ENCODE measurements at places on chromosomes 6 and 20. TPM values are rescaled to one million over a fixed set of nuclear protein-coding genes. Genes with fewer than 3 reads are reported as not detected.

DNA sequence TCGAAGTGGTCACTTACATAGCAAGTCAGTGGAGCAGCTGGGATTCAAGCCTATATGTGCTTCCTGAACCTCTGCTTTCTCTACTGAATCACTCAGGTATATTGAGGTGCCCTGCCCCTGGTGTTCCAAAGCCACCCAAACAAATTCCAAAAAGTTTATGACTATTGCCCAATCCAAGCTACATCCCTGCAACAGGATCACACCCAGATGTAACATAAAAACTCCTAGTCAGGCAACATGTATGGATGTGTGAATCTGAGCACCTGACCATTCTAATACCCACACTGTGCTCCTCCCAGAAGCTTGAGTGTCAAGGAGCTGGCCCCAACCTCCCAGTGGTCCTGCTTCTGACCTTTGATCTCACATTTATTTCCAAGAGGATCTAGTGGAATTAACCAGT lies 39.5 kb upstream of the SIRPA start:
- H3K27me3 ChIP-seq = no peaks in the 10 kb centered on the region
- no peak overlapping the region for H3K4me3 ChIP-seq
- no peak for DNase-seq
- H3K4me1 ChIP-seq = peaks cover 7% of the 10 kb centered on the region
- no peaks in the 10 kb centered on the region for H3K36me3 ChIP-seq
- no peak overlapping the region for H3K27ac ChIP-seq

The LMBRD1 gene
- total RNA-seq = 24.9 TPM

- H3K4me3 ChIP-seq = no peak overlapping the region
- no peaks in the 10 kb centered on the region for H3K27me3 ChIP-seq
- no peaks in the 10 kb centered on the region for H3K36me3 ChIP-seq
- DNase-seq = no peak
- H3K4me1 ChIP-seq = peaks cover 9% of the 10 kb centered on the region
- peak overlapping the region; percentile 3 for H3K27ac ChIP-seq
Observed at GRCh38 chr6:111540681-111541025, 57.6 kb upstream of the REV3L start.

- H3K4me1 ChIP-seq = no peaks in the 10 kb centered on the region
- DNase-seq = peak; percentile 88
- H3K36me3 ChIP-seq = no peaks in the 10 kb centered on the region
- no peaks in the 10 kb centered on the region for H3K27me3 ChIP-seq
- no peak overlapping the region for H3K4me3 ChIP-seq
- no peak overlapping the region for H3K27ac ChIP-seq
Observed at GRCh38 chr6:141464490-141464889, 668.2 kb upstream of the GJE1 start.

The CD24 gene
- total RNA-seq = 19.0 TPM

DNA sequence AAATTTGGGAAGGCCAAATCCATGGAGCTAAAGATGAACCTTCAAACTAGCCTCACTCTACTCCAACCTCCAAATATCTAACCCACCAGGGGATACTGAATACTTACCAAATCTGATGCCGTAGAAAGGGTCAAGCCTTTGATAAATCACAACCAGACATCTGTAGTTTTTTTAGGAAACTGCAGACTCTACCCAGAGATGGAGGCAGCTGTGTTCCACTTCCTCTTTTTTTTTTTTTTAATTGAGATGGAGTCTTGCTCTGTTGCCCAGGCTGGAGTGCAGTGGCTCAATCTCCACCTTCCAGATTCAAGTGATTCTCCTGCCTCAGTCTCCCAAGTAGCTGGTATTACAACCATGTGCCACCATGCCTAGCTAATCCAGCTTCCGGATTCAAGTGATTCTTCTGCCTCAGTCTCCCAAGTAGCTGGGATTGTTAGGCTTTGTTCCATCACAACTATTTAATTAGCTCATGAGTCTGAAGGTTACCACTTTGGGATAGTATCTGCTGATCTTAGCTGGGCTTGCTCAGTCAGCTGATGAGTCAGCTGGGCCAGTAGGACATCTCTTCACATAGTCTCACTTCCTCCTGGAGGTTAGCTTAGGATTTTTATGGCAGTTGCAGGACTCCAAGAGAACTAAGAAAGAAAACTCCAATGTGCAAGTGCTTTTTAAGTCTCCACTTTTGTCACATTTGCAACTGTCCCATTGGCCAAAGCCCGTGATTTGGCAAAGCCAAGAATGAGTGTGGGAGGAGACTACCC lies 13.3 kb downstream of the FRK start:
- no peaks in the 10 kb centered on the region for H3K4me1 ChIP-seq
- H3K27me3 ChIP-seq = no peaks in the 10 kb centered on the region
- no peak overlapping the region for H3K27ac ChIP-seq
- no peak overlapping the region for H3K4me3 ChIP-seq
- H3K36me3 ChIP-seq = no peaks in the 10 kb centered on the region
- DNase-seq = peak; percentile 42

GRCh38 chr6:4138186-4138585 lies 2.8 kb upstream of the ECI2 start:
- peaks cover 9% of the 10 kb centered on the region for H3K4me1 ChIP-seq
- no peaks in the 10 kb centered on the region for H3K36me3 ChIP-seq

- H3K4me1 ChIP-seq = no peaks in the 10 kb centered on the region
- DNase-seq = no peak
- H3K36me3 ChIP-seq = no peaks in the 10 kb centered on the region
- H3K27me3 ChIP-seq = no peaks in the 10 kb centered on the region
Observed at GRCh38 chr6:134502614-134503549, 185.0 kb upstream of the SGK1 start.

The SLC17A2 gene
- not detected for total RNA-seq

GRCh38 chr6:132199343-132199742 lies 201.9 kb downstream of the MOXD1 start:
- H3K36me3 ChIP-seq = no peaks in the 10 kb centered on the region
- peak; percentile 90 for DNase-seq

The SOD2 gene
- total RNA-seq = 113 TPM

- no peak overlapping the region for H3K27ac ChIP-seq
- H3K36me3 ChIP-seq = peaks cover 30% of the 10 kb centered on the region
- H3K4me1 ChIP-seq = no peaks in the 10 kb centered on the region
- H3K27me3 ChIP-seq = no peaks in the 10 kb centered on the region
- no peak for DNase-seq
Observed at GRCh38 chr20:49868538-49868937, 46.8 kb downstream of the SPATA2 start.

- peaks cover 56% of the 10 kb centered on the region for H3K4me1 ChIP-seq
- H3K27ac ChIP-seq = peak overlapping the region; percentile 90
- peak; percentile 92 for DNase-seq
- no peaks in the 10 kb centered on the region for H3K27me3 ChIP-seq
- no peak overlapping the region for H3K4me3 ChIP-seq
Observed at GRCh38 chr6:168638468-168639271, 197.7 kb downstream of the SMOC2 start.

DNA sequence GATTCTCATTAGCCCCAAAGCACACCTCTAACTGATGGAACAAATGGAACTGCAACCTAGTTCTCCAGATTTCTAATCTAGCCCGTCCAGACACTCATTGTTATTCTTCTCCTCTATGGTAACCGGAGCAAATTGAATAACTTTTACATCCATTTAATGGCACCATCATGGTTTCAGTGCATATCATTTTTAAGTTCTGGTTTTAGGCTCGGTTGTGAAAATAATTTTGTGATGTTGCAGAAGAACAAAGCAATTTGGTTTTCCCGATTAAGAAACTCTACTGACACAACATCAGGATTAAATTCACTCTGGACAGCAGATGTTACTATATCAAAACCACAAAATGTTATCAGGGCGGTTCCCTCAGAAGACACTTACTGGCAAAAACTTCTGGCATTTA lies 42.5 kb upstream of the HBS1L start:
- H3K36me3 ChIP-seq = no peaks in the 10 kb centered on the region
- no peak overlapping the region for H3K27ac ChIP-seq
- H3K4me1 ChIP-seq = no peaks in the 10 kb centered on the region
- no peak overlapping the region for H3K4me3 ChIP-seq
- DNase-seq = no peak

The MAPK13 gene
- total RNA-seq = 2.3 TPM

GRCh38 chr6:130366107-130367005 lies 539 bp downstream of the TMEM200A start:
- H3K4me3 ChIP-seq = peak overlapping the region; percentile 82
- H3K27ac ChIP-seq = peak overlapping the region; percentile 75
- peaks cover 6% of the 10 kb centered on the region for H3K4me1 ChIP-seq

DNA sequence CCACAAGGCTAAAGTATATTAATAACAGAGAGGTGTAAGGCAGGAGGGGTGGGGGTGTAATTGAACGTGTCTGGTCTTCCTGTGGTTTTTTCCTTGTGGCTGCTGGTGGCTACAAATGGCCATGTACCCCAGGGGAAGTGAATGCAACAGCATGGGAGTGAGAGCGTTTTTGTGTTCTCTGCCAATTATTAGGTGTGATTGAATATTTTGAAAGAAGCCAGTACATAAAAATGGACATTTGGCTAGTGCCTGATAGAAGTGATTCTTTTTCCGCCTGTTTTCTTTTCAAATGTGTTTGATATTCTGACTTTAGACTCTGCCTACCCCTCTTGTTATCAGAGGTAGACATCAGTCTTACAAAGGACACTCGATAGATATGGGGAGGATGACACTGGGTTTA lies 141.3 kb downstream of the PRL start:
- no peaks in the 10 kb centered on the region for H3K4me1 ChIP-seq
- H3K36me3 ChIP-seq = no peaks in the 10 kb centered on the region
- no peaks in the 10 kb centered on the region for H3K27me3 ChIP-seq
- no peak overlapping the region for H3K4me3 ChIP-seq
- DNase-seq = no peak

GRCh38 chr20:63941282-63942081 lies 14.7 kb downstream of the UCKL1 start:
- no peaks in the 10 kb centered on the region for H3K27me3 ChIP-seq
- peak; percentile 33 for DNase-seq
- peak overlapping the region; percentile 35 for H3K27ac ChIP-seq
- H3K4me1 ChIP-seq = peaks cover 14% of the 10 kb centered on the region

DNA sequence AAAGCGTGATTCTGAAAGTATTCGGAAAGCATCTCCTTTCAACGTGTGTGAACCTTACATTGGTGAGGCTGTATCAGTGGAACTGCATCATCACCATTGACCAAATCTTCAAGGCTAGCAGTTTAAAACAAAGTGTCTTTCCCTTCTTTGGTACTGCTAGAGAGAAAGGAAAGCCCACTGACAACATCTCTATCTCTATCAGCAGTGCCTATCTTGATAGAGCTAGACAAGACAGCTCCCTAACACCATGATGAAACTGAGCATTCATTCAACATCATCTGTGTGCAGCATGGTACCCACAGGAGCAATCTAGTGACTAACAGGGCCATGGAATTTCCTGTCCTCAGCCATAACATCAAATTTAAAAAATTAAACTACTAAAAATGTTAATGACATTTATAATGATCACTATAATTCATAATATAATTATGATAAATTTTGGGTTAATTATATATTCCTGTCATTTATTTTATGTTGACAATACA lies 31.5 kb upstream of the EDN1 start:
- H3K4me1 ChIP-seq = no peaks in the 10 kb centered on the region
- no peak overlapping the region for H3K27ac ChIP-seq
- no peak overlapping the region for H3K4me3 ChIP-seq
- H3K27me3 ChIP-seq = no peaks in the 10 kb centered on the region
- H3K36me3 ChIP-seq = no peaks in the 10 kb centered on the region

The SAMD3 gene
- total RNA-seq = 0.71 TPM

DNA sequence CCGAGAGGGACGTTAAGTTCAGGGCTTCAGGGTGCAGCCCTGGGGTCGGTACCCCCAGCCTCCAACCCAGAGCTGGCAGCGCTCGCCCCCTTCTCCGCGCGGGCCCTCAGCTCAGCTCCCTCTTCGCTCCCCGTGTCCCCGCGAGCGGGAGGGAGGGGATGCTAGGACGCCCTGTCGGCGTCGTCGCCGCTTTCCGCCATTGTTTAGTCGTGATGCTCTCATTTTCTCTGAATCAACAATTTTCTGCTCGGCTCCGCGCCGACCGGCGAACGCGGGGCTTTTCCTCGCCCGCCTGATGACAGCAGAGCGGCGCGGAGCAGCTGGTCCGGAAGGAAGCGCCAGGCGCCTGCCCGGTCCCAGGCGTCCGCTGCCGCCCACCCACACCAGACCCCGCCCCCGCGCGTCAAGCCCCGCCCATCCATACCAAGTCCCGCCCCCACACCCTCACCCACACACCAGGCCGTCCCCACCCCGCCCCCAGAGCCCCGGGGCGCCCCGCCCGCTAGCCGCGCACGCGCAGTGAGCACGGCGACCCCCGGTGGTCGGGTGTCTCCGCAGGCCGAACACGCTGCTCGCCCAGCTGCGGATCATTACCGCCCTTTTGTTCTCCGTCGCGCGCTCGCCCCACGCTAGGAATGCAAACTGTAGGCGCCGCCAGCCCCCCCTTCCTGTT lies 50.1 kb upstream of the SLC32A1 start:
- H3K27me3 ChIP-seq = peaks cover 27% of the 10 kb centered on the region
- H3K4me1 ChIP-seq = peaks cover 14% of the 10 kb centered on the region
- DNase-seq = peak; percentile 67

GRCh38 chr6:160028487-160029275 lies 59.8 kb downstream of the IGF2R start:
- H3K36me3 ChIP-seq = peaks cover 61% of the 10 kb centered on the region
- H3K27ac ChIP-seq = peak overlapping the region; percentile 97
- H3K27me3 ChIP-seq = no peaks in the 10 kb centered on the region
- peaks cover 37% of the 10 kb centered on the region for H3K4me1 ChIP-seq
- DNase-seq = no peak

DNA sequence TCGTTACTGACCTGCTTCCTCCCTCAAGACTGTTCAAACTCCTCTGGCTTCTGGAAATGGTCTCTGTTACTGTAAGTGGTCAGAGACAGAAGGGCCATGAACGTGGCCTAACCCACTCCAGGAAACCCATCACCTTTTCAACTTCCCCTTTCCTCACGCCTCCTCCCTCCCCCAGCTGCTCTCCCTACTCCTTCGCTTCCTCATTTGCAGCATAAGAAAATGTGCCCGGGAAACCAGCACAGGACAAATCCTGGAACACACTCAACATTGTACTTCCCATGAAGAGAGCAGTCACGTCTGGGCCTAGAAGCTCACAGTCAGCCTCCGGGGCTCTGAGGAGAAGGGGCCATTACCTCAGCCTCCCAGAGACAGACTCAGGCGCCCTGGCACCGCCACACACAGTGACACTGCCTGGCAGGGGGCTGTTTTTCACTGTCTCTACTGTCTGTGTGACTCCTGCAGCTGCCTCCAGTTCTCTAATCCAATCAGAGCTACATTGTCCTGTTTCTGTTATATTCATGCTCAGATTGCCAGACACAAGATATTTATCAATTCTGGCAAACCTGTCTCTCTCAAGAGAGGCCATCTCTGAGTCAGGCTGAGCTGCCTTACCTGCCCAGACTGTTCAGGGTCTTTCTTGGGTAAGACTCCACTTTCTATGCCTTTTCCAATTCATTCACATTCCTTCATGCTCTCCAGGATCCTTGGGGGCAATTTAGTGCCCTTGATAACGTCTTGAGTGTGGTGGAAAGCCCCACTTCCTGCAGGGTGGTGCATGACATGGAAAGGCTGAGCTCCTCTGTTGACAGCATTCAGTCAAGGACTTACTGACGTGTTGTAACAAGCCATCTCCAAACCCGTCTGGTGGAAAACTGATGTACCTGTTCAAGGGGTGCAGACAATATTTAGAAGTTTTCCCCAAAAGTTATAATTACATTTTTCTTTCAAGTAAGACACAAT lies 242.2 kb downstream of the HIVEP2 start:
- no peak overlapping the region for H3K4me3 ChIP-seq
- peak; percentile 83 for DNase-seq
- no peaks in the 10 kb centered on the region for H3K36me3 ChIP-seq
- H3K4me1 ChIP-seq = peaks cover 14% of the 10 kb centered on the region
- no peaks in the 10 kb centered on the region for H3K27me3 ChIP-seq

Measured in muscle of leg (tissue), 16 donors.